ENCODE measurements at places on chromosomes 1 and 21.

GRCh38 chr1:181192316-181192715 is 103.8 kb downstream of the IER5 start:
- DNase-seq, result no peak

- DNase-seq, result no peak
Measured at GRCh38 chr1:205343431-205344065, 13.2 kb downstream of the KLHDC8A start.

- DNase-seq, result peak; percentile 90
Measured at GRCh38 chr1:226939438-226940028, 561 bp upstream of the COQ8A start.

GRCh38 chr1:203127666-203128430 is at the start of gene ADORA1:
ADORA1 (plus strand) TSS chr1:203127726; CDS start chr1:203128842, 1,116 bp downstream.
- peak; percentile 87 for DNase-seq

DNA sequence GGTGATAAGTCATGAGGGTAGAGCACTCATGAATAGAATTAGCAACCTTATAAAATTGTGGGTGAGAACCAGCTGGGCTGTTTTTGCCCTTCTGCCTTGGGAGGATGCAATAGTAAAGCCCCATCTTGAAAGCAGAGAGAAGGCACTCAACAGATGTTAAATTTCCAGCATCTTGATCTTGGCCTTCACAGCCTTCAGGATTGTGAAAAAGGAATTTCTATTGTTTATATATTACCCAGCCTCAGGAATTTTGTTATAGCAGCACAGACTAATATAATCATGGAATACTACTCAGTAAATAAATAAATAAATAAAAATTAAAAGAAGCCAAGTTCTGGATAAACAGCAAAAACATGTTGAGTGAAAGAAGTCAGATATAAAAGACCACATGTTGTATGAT is 175.2 kb downstream of the KCNT2 start:
- no peak for DNase-seq

DNA sequence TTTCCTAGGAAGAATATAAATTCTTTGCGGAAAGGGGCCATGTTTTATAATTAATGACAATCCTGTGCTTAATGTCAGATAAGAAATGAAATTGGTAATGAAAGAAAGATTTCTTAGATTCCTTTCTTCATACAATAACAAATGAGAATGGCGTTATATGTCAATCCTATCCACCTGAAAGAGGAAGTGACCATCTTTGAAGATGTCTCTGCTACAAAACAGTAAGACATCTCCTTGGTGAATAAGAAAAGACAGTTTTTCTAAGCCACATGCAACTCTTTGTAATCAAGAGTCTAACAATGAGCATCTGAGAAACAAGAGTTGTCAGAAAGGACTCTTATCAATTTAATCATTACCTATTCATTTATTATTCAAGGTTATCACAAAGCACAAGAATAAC is 286.0 kb downstream of the VAV3 start:
- DNase-seq, result no peak

DNA sequence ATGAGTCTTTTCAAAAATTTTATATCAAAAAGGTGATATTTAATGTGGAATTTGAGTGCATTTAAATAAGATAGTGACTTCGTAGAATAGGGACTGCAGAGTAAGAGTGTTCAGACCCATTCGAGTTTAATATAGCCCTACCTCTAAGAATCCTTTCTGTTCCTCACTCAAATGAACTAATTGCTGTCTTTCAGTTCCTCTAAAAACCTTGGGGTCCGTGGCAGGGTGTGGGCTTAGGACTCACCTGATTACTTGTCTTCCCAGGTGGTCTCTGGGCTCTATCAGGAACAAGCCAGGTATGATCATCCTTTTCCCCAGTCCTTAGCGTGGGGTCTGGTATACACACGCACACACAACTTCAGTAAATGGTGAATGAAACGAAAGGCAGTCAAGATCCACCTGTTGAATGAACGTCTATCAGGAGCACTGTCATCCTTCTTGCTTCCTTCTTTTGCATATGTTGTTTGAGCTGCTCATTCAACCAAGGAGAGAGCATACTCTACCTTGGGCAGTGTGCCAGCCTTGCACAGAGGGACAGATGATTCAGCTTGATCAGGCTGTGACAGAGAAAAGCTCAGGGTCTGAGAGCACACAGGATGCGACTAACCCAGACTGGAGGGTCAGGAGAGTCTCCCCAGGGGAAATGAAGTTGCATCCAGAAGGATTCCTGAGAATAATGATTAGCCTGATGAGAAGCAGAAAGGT is 1.2 kb upstream of the RNF11 start:
- DNase-seq, result no peak

DNA sequence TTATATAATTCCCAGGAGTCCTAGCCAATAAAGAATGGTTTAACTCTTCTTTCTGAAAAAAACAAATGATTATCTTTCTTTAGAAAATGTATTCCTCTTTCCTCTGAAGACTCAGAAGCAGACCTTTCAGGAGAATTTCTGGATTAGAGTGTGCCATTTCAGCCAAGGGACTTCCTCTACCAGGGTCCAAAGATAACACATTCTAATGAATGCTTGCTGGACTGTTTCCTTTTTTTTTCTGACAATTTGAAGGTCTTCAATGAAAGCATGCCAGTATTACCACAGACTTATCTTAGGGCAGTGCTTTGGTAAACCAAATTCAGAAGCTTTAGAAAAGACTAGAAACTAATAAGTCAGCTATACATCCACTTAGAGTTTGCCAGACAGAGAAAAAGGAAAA is 80.5 kb downstream of the RERE start:
- DNase-seq, result no peak

GRCh38 chr1:44911026-44911425 is 68.0 kb upstream of the PTCH2 start:
- no peak for DNase-seq

GRCh38 chr21:46131838-46132651 is 23.3 kb downstream of the FTCD start:
- DNase-seq, result no peak

DNA sequence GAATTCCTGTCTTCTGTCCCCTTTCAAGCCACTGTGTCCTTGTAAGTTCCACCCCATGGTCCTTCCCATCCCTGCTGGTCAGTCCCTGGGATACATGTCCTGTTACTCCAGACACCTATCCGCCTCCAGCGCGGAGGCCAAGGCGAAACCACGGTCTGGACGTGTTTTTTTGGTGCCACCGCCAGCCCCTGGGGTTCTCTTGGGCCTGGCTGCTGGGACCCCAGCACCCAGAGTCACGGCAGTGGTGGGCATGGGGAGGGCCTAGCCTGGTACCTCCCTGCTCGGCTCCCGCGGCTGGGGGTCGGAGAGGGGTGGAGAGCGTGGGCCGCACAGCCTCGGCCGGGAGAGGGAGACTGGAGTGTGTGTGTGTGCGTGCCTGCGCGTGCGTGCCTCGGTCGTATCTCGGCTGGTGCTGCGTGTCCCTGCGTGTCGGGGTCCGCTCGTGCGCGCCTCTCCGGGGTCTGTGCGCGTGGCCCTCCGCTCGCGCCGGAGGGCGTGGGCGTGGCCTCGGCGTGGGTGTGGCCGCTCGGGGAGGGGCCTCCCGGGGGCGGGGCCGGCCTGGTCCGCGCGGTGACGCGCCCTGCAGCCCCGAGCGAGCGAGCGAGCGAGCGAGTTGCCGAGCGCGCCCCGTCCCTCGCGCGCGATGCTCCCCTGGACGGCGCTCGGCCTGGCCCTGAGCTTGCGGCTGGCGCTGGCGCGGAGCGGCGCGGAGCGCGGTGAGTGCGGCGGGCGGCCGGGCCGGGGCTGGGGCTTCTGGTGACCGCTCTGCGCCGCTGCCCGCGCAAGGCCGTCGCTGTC is at the start of gene VWA1:
Gene VWA1 (plus strand): TSS at position 585 of the 798 bp plus-strand sequence. CDS start 59 bp downstream, at position 644.
- peak; percentile 89 for DNase-seq

GRCh38 chr1:76285578-76286135 is 211.1 kb downstream of the ST6GALNAC3 start:
- no peak for DNase-seq

GRCh38 chr1:33477451-33477850 is 5.0 kb downstream of the ZSCAN20 start:
- no peak for DNase-seq

DNA sequence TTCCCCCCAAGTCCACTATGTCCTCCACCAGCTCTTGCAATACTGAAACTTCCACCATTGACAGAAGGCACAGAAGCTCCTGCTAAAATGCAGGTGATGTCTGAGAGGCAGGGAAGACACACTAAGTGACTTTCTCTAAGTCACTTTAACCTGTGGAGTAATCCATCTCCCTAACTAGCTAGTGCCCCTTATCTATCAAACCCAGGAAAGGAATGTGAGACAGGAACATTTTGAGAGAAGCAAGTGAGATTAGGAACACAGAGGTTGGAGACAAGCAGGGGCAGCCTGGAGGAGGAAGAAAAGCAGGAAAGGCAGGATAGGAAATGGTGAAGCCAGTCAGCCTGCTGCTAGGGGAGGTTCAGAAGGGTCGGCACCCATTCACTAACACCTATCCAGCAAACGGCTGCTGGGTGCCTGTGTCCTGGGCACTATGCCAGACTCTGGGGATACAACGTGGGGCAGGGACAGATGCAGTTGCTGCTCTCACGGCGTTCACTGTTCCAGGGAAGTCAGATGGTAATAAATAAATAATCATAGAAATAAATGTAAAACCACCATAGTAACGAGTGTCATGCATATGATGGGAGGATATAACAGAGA is 7.0 kb downstream of the GPA33 start:
- no peak for DNase-seq

DNA sequence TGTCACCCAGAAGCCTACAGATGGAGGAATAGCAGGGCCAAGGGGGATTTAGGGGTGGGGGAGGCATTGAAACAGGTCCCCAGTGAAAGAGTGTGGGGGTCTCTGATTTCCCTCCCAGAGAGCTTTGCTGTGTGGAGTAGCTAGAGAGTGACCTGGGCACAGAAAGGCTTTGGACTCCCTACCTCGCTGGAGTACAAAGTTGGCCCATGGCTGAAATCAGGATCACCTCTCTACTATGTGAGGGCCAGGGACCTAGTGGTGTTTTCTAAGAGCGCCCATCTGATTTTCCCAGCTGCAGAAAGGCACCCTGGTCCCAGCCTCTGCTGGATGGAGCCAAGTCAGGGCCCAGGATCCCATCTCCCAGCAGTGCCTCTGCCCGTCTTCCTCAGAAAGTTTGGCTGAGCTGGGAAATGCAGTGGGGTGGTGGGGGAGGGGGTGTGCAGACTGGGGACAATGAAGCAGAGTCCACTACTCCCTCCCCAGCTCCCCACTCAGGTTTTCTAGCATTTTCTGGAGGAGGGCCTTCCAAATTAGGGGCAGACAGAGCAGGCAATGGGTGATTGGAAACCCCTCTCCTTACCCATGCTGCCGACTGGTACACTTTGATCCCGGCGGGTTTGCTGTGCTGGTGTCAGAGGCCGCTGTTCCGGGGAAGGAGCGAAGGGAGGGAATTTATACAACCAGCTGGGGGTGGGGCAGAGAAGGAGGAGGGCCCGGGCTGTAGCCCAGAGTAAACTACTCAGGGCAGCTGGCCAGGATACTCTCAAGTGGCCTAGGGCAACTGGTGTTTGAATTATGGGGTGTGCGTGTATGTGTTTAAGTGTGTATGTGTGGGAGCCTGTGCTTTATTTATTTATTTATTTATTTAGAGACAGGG is at the start of gene SELENBP1:
Gene SELENBP1 (minus strand): TSS at position 648 of the 877 bp plus-strand sequence. CDS start 64 bp downstream, at position 584.
- DNase-seq, result peak; percentile 90

GRCh38 chr1:237139732-237140131 is 97.7 kb downstream of the RYR2 start:
- DNase-seq, result no peak

DNA sequence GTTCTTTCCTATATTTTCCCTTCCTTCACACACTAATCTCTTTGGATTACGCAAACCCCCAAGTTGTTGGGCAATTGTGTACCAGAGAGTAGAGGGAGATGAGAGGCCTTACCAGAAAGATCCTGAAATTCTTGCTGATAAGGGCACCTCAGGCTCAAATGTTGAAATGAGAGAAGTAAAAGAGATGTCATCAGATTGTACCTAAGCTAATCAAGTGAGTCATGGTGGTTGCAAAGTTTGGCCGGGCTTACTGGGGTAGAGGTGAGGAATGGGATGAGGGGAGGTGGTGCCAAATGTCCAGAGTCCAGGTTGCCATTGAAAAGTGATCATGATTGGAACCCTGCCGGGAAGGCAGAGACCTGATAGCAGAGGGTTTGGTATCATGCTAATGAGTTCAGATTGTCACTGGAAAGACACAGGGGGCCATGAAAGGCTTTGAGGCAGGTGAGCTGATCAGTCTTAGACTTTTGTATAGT is 43.1 kb downstream of the OPTC start:
- DNase-seq, result peak; percentile 47

DNA sequence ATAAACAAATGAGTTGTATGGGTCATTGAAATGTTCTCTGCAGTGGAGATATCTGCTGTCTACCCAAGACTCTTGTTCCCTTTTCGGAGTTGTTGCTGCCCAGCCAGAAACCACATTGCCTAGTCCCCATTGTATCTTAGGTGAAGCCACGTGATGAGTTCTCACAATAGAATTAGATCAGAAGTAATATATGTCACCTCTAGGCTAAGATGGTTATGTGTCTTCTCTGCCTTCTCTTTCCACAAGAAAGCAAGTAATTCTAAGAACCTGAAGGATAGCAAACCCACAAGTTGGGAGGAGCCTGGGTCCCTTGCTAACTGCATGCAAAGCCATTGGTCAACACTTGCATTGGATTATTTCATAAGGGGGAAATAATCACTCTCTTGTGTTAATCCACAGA is 76.6 kb downstream of the ADCY10 start:
- no peak for DNase-seq

- DNase-seq, result no peak
Measured at GRCh38 chr21:35222021-35222420, 172.9 kb upstream of the RUNX1 start.

- DNase-seq, result peak; percentile 99
Measured at GRCh38 chr1:154973344-154974101, 958 bp upstream of the CKS1B start.

DNA sequence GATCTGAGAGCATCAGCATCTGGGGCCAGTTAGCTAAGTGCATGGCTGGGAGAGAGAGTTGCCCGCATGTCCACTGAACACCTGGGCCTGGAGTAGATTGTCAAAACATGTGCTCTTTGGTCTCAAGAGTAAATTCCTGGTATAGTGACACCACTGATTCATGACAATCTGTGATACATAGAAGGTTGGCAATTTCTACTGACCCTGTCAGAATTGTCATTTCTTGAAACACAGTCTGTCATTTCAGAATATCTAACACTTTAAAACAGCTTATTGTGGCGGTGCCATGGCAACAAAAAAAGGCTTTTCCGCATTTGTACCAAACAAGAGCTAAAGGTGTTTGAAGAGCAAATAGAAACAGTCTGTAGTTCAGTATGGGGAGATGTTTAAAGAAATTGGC is 186.4 kb upstream of the FAM78B start:
- no peak for DNase-seq

DNA sequence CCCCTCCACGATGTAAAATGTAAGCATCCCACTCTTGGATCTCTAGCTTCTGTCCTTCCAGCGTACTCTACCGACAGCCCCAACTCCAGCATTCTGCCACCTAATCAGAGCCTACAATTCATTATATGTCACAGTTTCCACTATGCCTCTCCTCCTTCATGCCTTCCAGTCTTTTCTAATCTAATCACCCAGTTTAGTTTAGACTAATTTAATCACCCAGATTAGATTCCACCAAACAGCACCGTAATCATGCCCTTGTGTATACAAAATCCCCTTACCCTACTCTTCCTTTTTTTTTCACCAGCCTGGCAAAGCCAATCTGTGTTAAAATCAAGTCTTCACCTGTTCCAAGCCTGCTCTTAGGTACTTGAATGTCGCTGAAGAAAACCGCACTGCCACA is 49.8 kb upstream of the KANK4 start:
- DNase-seq, result no peak

GRCh38 chr21:25638660-25639550 is at the start of gene JAM2:
JAM2 (plus strand) TSS chr21:25639258; CDS start chr21:25639822, 564 bp downstream.
- no peak for DNase-seq

Measured in posterior vena cava (tissue), 2 donors.